CD4-positive, alpha-beta T cell treated with Interleukin-6 at 100 ng/mL for 8 hours (primary cell): ENCODE measurements at places on chromosomes 2 and 18.

DNA sequence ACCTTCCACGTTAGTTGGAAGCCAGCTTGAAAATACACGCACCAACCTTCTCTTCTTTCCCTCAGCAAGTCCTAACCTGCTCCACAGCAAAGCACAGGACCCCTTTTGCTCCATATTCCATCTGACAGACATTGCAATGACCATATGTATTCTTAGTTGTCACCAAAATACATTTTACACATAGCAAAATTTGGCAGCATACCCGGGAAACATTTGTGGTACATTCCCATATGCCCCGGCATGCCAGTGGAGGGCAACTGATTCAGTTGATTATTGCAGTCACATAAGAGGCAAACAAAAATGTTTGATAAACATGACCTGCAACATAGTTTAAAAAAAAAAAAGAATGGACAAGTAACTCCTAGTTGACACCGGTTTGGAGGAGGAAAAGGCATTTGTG, 202.1 kb upstream of the UBE2E3 start:
- DNase-seq, result no peak

- DNase-seq, result no peak
Measured at GRCh38 chr2:230814616-230815015, 50.1 kb upstream of the ITM2C start.

DNA sequence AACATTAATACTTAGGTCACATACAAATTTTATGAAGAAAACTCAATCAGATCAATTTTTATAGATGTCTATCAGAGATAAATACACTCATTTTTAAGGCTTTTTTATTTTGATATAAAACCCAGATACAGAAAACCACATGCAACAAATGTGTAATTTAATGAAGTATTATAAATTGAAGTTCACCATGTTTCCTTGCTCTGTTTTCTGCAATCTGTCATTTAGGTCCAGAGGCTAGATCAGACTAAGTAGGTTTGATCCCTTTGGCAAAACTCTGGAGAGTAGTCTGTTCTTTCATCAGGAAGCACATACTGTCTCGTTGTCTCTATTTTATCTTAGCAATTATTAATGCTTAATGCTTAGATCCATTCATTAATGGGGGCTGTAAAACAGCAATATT, 841.6 kb downstream of the MBD2 start:
- DNase-seq, result no peak

DNA sequence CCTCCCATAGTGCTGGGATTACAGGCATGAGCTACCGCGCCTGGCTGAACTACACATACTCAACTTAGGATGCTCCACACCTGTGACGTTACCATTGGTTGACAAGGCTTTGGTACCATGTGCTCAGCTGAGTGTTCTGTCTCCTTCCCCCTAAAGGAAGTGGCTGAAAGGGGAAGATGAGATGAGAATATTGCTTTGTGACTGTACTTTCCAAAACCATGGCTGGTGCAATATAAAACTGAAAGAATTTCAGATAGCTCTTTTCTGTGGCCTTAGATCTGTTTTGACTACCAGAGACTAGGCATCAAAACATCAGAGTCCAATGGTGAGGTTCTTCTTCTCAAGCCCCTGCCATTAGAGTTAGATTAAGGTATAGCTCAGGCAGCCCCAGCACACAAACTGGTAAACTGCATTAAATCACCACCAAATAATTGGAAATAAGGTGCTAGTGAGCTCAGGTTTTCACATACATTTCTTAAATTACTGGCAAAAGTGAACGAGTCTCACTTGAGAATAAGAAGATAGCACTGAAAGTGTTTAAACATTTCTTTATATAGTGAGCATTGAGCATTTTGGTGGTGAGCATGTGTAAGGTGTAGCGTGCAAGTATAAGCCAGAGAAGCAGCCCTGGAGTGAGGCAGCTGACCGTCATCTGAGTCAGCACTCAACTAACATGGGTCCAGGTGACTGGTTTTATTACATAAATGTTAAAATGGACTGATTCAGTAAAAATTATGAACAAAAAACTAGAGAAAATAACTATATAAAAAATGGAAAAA, 113.5 kb upstream of the FZD5 start:
- no peak for DNase-seq

GRCh38 chr2:238939521-238940403, 91.9 kb downstream of the TWIST2 start:
- DNase-seq, result no peak

- no peak for DNase-seq
Measured at GRCh38 chr2:197028230-197028629, 101.7 kb upstream of the PGAP1 start.
